ENCODE measurements at places on chromosomes 4 and X. TPM values are rescaled to one million over a fixed set of nuclear protein-coding genes. Genes with fewer than 3 reads are reported as not detected.

- DNase-seq: no peak
These were observed 41.6 kb upstream of the SCOC start for GRCh38 chr4:140331876-140332275.

GRCh38 chrX:150543230-150544155 is 24.9 kb upstream of the MTM1 start:
- DNase-seq: no peak

DNA sequence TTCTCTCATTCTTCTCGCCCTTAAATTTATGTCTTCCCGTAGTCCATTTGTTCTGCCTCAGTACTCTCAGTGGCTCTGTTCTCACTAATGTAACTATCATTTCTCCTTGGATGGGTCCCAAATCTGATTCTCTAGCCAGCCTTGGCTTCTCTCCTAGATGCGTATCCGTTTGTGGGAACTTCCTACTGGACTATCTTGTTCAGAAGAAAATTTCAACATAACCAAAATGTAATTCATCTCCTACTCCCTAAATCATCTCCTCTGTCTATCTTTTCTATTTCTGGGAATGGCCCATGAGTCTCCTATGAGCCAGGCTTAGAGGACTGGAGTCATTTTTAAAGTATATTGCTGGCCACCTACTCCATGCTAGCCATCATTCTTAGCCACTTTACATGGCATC is 4.4 kb upstream of the C4orf36 start:
- no peak for DNase-seq

DNA sequence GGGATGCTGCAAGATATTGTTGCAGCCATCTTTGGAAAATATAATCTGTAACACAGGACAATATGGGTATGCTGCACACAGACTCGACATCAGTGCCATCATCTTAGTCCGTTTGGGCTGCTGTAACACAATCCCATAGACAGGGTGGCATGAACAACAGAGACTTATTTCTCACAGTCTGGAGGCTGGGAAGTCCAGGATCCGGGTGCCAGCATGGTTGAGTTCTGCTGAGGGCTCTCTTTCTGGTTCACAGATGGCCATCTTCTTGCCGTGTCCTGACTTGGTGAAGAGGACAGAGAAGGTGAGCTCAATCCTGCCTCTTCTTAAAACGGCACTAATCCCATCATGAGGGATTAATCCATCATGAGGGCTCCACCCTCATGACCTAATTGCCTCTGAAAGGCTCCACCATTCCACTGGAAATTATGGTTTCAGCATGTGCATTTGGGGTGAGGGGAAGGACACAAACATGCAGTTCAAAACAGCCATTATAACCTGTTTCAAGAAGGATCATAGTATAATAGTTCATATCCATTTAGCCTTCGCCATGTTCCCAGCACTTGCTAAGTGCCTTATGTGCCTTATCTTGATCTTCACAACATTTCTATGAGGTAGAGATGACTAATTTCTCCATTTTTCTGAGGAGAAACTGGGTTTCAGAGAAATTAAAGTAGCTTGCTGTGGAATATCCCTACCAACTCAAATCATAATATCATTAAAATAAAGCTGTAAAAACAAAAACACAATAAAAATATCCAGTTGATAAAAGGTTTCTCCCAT is 27.9 kb upstream of the SPP1 start:
- DNase-seq: no peak

- no peak for DNase-seq
These were observed 34.6 kb upstream of the SMS start for GRCh38 chrX:21905953-21906352.

The SLC49A3 gene
- 17.2 TPM for total RNA-seq

- DNase-seq: no peak
These were observed 342.8 kb downstream of the DHX15 start for GRCh38 chr4:24241511-24241910.

- no peak for DNase-seq
These were observed 32.8 kb downstream of the RWDD4 start for GRCh38 chr4:183626168-183626567.

The HEPH gene
- 35.0 TPM for total RNA-seq

DNA sequence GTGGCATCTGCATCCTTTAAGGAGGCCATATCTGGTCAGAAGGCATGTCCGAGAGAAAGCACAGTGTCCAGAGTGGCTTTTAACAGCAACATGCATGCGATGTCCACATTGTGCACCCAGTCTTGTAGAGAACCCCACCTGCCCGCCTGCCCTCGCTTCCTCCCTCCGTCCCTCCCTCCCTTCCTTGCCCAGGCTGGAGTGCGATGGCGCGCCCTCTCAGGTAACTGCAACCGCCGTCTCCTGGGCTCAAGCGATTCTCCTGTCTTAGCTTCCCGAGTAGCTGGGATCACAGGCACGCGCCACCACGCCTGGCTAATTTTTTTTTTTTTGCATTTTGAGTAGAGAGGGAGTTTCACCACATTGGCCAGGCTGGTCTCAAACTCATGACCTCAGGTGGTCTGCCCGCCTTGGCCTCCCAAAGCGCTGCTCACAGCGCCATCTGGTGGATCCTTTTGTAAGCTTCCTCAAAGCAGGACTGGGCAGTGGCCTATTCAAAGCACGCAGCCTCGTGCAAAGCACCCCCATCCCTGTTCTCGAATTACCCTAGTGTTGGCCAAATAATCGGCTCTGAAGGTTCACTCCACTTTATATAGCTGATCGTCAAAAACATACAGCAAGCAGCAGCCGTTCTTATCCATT is 15.0 kb downstream of the BRCC3 start:
- DNase-seq: peak; percentile 31

The XAGE2 gene
- total RNA-seq: not detected

The PAGE5 gene
- not detected for total RNA-seq

GRCh38 chr4:100557306-100557705 is 39.5 kb upstream of the EMCN start:
- DNase-seq: no peak

The UGT2B15 gene
- not detected for total RNA-seq

DNA sequence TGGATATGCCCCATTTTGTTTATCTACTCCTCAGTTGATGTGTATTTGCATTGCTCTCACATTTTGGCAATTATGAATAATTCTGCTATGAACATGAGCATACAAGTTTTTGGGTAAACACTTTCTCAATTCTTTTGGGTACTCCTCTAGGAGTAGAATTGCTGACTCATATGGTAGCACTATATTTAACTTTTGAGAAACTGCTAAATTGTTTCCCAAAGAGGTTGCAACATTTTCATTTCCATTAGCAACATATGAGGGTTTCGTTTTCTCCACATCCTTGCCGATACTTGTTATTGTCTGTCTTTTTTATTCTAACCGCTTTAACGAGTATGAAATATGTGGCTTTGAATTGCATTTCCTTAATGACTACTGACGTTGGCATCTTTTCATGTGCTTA is 185.4 kb downstream of the TSPAN5 start:
- no peak for DNase-seq
